ENCODE measurements at places on chromosomes 3 and 15.

- peak; percentile 93 for DNase-seq
These were observed 26.1 kb upstream of the CSPG4 start for GRCh38 chr15:75738647-75739325.

- DNase-seq: no peak
These were observed 58.8 kb downstream of the RNF13 start for GRCh38 chr3:149871855-149872254.

DNA sequence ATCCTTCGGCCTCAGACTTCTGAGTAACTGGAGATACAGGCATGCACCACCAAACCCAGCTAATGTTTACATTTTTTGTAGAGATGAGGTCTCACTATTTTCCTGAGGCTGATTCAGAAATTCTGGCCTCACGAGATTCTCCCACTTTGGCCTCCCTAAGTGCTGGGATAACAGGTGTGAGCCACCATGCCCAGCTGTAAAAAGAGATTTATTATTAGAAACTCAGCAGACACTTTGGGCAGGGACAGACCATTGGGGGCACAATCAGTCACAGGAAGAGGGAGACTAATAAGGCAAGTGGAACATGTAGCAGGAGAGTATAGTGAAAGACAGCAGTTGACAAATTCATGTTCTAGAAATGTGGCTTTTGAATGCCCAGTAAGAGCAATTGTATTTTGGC lies 249.2 kb downstream of the CBLB start:
- no peak for DNase-seq

GRCh38 chr3:194373899-194374298 lies 4.4 kb upstream of the LRRC15 start:
- no peak for DNase-seq

- no peak for DNase-seq
These were observed 6.6 kb downstream of the DTWD1 start for GRCh38 chr15:49627407-49627877.

- DNase-seq: no peak
These were observed 93.1 kb upstream of the RPL32 start for GRCh38 chr3:12934431-12934830.

DNA sequence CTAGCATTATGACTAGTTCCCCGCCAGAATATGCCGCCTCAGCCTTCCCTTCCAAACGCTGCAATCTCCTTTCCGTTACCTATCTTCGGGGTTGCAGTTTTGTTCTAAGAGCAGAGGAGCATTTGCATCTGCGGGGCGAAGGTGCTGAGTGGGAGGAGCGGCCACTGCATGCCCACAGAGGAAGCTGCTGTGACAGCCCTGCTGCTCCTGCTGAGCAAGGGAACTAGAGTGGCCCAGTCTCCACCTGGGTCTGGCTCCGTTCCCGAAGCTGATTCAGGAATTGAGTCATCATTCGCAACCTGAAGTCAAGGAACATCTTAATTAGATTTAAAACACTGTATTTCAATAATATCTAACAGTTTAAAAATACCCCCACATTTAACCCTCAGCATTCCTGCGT lies 98.2 kb upstream of the TJP1 start:
- no peak for DNase-seq

DNA sequence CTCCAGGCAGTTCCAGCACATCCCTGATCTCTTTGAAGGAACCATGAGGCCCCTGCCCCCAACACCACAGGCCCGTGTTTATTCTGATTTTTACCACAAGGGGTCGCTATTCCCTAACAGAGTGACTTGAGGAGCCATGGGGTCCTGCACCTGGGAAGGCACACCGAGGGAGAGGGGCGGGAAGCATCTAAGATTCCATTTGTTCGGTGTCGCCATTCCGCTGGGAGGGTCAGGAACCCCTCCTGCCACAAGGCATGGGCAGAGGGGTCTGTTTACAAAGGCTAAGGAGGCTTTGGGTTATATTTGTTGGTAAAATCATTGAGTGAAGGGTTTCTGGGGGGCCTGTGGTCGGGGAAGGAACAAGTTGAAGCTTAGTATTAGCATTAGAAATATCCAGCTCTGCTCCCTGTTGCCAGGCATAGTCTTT lies 77.1 kb downstream of the WDR76 start:
- DNase-seq: peak; percentile 37

DNA sequence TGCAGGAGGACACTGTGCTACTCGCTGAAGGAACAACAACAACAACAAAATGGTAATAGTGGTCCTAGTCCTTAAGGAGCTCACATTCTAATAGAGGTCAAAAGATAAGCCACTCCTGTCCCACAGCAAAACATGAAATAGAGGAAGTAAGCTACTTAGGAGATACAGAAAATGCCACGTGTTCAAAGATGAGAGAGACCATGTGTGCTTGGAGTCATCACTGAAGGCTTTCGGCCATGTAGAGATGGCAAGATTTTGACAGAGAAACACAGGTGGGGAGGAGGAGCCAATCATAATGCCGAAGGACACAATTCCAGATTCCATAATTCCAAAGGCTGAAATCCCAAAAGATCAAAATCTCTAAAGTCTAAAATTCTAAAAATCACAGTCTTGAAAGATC lies 24.8 kb upstream of the RIOX2 start:
- DNase-seq: no peak

All from large intestine (tissue), 12 donors.